IMR-90 (cell line): ENCODE measurements at places on chromosomes 13 and 19. TPM values are rescaled to one million over a fixed set of nuclear protein-coding genes. Genes with fewer than 3 reads are reported as not detected.

Gene ATP7B
- 2.2 and 2.9 TPM in 2 replicates for polyA plus RNA-seq

Gene KLK13
- 0.16 TPM in 1 of 2 replicates, not detected in the other for polyA plus RNA-seq

Gene ZNF681
- polyA plus RNA-seq, result 0.10 and 0.15 TPM in 2 replicates

Gene LGALS7B
- not detected in 2 replicates for polyA plus RNA-seq
